D721Med (cell line): ENCODE measurements at places on chromosomes 2 and 18.

- DNase-seq = no peak
These were observed 640.2 kb upstream of the SYT4 start for GRCh38 chr18:43917520-43917919.

GRCh38 chr2:229445501-229446211 lies 174.6 kb upstream of the PID1 start:
- no peak for DNase-seq

- no peak for DNase-seq
These were observed 2.8 kb downstream of the SH3RF3 start for GRCh38 chr2:109131777-109132176.

- no peak for DNase-seq
These were observed 129.1 kb downstream of the ANKRD44 start for GRCh38 chr2:197181491-197181890.

GRCh38 chr2:74221091-74221490 lies 22.7 kb downstream of the MTHFD2 start:
- DNase-seq = no peak

DNA sequence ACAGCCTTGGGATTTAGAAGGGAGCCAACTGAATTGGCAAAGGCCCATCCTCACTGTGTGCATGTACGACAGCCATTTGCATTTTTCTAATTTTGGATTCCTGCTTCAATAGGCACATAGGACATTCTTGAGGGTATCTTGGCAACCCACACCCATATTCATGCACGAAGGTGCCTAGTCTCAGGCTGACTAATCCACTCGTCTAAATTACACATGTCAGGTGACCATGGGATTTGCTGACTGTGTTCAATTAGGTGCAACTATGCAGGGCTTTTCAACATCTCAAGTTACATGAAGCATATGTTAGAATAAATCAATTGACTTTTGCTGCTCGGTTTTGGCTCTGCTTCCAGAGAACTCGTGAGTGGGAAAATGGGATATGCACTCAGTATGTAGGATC lies 249.7 kb downstream of the SP3 start:
- no peak for DNase-seq

DNA sequence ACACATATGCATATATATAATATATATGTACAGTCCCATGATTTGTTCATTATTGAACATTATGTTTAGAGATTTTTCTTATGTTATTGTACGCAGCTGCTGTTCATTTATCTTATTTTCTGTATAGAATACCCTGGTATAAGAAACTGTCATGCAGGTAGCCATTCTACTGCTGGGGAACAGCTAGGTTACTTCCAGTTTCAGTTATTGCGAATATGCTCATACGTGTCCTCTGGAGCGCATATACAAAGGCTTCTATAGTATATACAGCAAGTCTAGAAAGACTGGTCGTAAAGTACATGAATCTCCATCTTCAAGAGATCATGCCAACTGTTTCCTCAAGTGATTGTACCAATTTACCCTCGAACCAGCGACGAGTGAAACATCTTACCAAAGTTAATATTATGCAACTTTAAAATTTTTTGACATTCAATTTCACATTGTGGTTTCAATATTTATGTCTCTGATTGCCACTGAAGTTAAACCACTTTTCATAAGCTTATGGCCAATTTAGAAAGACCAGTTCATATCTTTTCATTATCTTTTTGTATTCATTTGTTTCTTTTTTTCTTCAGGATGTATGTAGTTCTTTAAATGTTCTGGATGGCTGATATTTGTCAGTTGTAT lies 53.5 kb downstream of the RDH14 start:
- DNase-seq = no peak

DNA sequence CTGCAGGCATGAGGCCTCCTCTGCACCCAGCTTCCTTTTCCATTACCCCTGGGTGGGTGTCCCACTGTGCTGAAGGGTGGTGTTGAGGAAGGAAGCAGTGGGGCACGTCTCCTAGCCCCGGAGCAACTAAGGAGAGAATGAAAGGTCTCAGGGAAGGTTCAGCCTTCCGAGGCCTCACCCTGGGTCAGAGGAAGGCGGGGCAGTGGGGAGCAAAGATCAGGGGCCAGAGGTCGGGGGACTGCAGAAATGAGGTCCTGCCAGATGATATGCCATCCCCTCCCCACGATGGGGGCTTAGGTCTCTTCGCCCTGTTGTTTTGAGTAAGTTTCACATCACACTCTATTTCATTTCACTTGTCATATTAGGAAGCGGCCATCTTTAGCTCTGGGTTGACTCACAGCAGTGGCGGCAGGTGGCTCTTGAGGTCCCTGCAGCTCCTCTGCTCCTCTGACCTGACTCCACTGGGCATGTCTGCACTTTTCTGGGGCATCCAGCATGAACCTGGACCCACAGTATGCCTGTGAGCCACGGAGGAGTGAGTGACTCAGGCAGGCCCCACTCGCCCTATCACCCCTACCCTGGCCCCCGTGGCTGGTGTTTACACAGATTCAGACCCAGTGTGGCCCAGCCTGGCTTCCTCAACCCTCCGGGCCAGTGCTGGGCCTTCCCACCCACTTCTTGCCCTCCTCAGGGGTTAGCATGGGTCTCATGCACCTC lies 153.7 kb upstream of the SMAD2 start:
- no peak for DNase-seq

- no peak for DNase-seq
These were observed 670 bp upstream of the MOCOS start for GRCh38 chr18:36186461-36187192.

DNA sequence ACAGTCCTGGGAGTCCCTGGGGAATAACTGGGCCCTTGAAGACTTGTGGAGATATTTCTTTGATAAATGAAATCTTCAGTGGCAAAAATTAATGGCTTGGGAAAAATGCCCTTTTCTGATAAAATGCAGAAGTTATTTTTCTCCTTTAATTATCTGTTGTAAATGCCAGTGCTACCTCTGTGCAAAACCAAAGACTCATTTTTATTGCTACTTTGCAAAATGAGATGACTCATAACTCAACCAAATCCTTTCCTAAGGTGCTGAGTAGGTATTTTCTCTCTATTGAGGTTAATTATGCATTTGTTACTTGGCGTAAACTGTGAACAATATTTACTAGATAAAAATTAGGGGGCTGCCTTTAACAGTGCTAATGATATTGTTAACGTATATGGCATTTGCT lies 163.9 kb downstream of the DOK6 start:
- DNase-seq = no peak

DNA sequence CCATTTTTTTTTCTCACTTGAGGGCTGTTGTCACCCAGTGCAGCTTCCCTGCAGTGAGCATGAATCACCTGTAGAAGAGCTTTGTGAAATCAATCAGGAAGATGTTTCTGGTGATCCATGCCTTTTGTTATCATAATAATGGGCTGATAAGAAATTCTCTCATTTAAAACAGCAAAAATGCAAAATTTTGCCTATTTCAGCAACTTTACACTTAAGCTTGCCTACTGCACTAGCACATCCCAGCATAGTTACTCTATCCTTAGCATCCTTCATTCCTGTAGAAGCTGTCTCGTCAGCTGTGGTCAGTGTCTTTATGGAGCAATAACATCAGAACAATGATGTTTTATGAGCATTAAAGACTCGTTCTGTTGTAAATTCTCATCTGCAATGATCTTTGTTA lies 178.6 kb upstream of the ZNF804A start:
- no peak for DNase-seq

DNA sequence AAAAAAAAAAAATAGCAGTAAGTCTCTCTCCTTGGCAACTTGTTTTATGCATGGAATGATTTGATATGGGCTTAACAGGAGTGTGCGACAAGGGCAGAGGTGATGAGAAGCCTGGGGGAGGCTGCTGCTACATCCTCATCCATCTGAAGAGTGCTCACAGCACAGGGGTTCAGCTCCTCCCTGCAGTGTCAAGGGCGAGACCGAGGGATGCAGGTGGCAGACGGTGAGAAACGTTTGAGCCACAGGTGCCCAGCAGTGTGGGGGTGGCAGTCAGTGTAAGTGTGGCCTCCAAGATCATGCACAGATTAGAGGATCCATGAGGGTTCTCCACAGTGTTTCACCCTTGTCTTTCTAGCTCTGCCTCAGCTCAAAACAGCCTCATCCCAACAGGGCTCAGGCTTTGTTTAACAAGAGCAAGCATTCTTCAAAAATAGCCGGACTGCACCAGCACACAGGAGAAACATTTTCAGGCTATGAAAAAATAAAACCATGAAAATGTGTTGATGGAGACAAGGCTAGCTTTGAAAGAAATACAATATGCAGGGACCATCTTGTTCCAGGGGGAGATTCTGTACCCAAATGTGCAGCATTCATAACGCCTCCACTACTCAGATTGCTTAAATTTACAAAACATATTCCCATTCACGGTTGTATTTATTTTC lies 324.5 kb upstream of the MYT1L start:
- no peak for DNase-seq
